ENCODE measurements at places on chromosomes 12 and 14.

DNA sequence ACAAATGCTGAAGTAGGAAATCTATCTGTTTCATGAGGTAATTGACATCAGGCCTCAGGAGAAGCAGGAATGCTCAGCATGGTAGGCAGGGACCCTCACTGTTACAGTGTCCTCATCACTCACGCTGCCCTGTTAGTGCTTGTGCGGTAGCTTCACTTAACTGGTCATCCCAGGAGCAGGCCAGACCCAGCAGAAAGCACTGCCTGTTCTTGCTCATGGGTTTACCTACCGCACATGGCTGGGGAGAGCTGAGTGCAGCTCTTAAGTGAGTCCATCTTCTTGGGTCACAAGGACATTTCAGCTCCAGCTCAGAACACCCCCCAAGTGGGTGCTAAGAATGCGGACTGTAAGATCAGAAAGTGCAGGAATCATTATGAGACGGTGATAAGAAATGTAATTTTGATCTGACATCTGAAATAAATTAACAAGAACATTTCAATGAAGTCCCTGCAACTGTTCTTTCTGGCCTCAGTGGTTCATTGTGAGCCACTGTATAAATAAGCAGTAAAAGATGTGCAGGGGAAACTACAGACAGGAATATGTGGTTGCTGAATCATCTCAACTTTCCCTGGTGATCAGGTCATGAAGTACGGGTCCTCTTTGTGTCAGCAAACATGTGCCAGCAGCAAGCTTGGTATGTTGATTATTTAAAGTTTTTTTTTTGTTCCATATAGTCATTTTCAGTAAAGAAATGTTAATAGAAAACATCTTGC is 757.7 kb upstream of the TMEM132C start:
- DNase-seq: no peak

GRCh38 chr12:21797539-21797938 is 23.0 kb upstream of the KCNJ8 start:
- DNase-seq: no peak

DNA sequence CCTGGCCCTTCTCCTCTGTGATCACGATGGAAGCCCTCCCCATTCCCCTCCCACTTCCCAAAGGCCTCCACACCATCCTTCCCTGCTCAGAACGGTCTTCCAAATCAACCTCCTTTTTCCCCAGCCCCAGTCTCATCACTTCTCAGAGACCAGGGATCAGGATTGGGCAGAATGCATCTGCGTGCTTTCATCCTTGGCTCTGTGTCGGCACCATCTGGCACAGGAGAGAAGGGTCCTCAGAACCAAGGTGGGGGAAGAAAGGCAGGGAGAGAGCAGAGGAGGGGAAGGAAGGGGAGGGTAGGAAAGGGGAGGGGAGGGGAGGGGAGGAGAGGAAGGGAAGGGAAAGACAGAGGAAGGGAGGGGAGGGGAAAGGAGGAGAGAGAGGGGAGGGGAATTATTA is 52.4 kb upstream of the FICD start:
- peak; percentile 70 for DNase-seq

GRCh38 chr12:92464911-92465310 is 237.9 kb upstream of the PLEKHG7 start:
- peak; percentile 9 for DNase-seq

DNA sequence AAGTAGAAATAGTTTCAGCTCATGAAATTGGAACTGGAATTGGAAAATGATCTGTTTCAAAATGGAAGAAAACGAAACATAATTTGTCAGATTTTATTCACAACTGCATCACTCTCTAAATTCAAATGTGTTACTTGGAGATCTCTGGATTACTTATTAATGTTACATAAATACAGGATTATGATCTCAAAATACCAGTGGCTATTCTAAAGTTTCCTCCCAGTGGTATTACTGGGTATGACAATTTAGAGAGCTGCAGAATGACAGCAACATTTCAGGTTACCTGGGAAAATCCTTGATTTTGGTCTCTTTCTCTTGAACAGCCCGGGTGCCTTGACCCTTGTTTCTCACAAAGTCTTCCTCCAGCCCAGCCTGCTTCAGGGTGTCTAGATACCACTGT is 14.2 kb downstream of the FAM161B start:
- DNase-seq: peak; percentile 3

DNA sequence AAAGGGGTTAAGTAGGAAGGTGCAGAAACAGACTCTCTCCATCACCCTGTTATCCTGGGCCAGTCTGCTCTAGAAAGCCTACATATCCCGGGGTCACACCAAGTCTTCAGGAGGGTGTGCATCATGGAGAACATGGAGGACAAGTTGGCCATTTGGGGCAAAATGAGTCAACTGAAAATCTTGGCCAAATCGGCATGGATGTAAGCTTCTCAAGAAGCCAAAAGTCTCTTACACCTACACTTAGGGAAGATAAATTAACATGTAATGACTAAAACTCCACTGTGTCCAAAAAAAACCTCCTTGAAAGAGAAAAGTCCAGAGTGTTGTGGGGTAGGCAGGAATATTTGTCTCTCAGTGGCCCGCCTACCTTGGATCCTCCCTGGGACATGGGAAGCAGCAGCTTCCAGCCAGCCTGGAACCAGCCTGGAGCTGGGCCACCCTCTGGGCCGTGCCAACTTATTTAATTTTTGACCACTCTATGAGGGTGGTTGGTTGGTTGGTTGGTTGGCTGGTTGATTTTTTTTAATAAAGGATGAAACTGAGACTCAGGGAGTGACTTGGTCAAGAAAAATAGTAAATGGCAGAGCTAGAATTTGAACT is 17.9 kb upstream of the TC2N start:
- no peak for DNase-seq

DNA sequence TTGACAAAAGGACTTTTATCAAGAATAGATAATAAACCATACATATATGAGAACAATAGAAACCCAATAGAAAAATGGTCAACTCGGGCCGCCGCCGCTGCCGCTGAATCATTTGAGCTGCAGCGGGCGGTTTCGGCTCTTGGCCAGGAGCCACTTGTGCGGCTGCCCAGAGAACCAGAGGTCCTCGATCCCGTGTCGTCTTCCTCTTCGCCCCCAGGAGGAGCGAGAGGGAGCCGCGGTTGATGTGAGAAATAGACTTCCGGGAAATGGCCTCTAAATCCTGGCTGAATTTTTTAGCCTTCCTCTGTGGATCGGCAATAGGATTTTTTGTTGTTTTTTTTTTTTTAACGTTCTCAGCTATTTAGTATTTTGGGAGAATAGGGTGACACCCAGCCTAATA is 44.8 kb downstream of the CPSF6 start:
- DNase-seq: peak; percentile 38

- no peak for DNase-seq
These were observed 154.6 kb upstream of the ALG10B start for GRCh38 chr12:38162013-38162412.

DNA sequence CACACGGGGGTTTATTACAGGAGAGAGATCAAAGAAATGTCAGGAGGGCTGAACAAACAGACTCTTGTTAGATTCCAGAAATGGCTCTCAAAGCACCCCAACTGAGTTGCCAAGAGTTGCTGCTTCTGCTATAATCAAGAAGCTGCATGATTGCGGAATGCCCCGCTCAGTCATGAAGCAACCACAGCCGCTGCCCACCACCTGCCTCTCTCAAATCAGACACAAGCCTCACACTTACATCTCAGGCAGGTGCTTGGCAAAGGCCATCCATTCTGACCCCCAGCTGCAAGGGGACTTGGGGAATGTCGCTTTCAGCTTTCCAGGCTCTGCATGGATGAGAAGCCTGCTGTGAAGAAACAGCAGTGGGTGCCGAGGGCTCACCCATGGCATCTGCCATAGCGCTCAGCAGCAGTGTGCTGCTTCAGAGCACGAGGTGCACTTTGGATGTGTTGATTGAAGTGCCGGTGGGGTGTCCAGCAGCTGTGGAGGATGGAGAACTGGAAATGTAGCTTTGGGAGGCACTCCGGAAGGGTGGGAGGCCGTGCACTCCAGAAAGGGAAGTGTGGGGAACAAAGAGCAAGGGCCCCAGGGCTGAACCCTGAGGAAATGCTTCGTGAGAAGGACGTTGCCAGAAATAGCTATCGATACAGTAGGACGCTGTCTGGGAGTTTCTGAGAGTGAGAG is 37.7 kb downstream of the LRRC74A start:
- DNase-seq: peak; percentile 22

GRCh38 chr12:608921-609320 is 54.3 kb downstream of the NINJ2 start:
- no peak for DNase-seq

- DNase-seq: no peak
These were observed 229.2 kb upstream of the HMGA2 start for GRCh38 chr12:65595016-65595560.

DNA sequence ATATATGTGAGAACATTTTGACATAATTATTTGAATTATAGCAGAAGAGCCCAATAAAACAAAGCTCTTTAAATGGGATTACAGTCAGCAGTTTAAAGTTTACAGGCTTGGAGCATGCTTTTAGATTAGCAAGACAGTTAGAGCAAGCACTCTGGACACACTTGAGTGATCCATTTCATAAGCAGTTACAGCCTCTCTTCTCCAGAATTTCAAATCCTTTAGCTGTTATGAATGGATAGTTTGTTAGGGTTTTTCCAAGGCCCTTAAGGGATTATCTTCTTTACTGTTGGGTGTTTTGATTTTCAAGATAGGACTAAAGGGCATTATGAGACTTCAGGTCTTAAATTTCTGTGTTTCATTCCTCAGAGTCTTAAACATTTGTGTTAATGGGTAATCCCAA is 36.3 kb downstream of the BEST3 start:
- no peak for DNase-seq

GRCh38 chr12:124994437-124994975 is 1.1 kb downstream of the BRI3BP start:
- no peak for DNase-seq

DNA sequence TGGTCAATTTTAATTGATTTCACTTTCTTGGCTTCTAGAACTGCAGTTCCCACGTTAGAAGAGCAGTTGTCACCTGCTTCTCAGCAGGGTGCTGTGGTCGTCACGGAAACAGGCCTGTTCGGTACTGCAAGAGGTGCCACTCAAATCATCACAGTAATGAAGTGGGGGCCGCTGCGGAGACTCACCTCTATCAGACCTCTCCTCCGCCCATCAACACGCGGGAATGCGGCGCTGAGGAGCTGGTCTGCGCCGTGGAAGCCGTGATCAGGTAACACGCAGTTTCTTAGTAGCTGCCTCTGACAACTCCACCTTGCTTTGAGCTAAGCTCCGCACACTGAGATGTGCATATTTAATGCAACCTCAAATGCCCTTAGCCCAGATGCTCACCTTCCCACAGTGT is 107.2 kb downstream of the UNC79 start:
- no peak for DNase-seq

DNA sequence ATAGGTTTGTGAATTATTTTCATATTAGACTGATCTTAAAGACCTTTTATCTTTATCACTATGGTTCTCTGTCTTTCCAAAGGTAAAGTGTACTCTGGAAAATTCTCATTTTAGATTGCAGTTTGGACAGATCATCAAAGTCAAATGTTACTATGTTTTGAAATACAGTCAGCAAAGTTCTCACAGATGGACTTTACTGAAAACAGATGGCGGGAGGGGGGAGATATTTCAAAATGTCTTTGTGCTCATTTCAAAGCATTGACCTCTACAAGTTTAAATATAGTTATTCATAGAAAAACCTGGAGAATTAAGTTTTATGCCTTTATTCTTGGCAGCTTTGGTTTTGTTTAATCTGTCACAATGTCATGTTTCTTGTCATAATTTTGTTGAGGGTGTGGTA is 51.8 kb upstream of the LRTM2 start:
- peak; percentile 94 for DNase-seq

GRCh38 chr14:92783813-92784431 is 10.2 kb upstream of the GOLGA5 start:
- peak; percentile 86 for DNase-seq

DNA sequence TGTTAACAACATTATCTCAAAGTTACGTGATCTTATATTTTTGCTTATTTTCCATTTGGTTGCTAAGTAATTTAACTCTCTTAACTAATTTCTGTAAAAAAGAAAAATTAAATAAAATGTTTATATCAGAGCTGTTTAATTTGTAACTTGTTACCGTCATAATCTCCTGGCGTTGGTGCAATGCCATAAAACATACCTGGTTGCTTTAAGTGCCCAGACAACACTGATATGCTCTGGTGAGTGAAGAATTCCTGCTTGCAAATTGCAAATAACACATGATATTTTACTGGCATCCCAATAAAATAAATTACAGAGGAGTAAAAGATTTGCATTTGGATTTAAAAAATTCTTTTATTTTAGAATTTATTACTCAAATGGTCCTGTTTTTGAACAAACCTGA is 640.1 kb upstream of the MIS18BP1 start:
- DNase-seq: no peak

DNA sequence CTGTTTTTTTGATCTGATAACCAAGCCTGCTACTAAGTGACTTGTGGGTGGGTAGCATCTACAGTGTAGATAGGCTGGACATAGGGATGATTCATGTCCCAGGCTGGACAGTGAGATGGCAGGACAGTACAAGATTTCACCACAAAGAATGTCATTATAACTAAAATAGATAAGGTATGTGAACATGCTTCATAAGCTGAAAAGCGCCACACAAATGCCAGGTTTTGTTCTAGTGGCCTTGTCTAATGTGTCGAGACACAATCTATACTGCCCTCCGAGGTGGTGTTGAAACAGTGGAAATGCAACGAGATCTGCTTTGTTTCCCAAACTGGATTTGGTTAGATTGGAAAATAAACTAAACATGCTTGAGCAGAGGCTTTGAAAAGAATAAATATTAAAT is 4.4 kb downstream of the LGALS3 start:
- DNase-seq: peak; percentile 14

GRCh38 chr14:76708028-76708427 is 53.2 kb upstream of the VASH1 start:
- DNase-seq: no peak

GRCh38 chr12:25979059-25979458 is 20.6 kb downstream of the RASSF8 start:
- no peak for DNase-seq

- DNase-seq: peak; percentile 36
These were observed 848 bp downstream of the CTDSP2 start for GRCh38 chr12:57845478-57846284.

All from NCI-H2171 treated with DMSO at 0.1 percent for 48 hours (cell line).